ENCODE measurements at places on chromosomes 5 and 9. TPM values are rescaled to one million over a fixed set of nuclear protein-coding genes. Genes with fewer than 3 reads are reported as not detected.
A peak's percentile ranks its signal among the peaks of the same experiment; 100 is the strongest.

GRCh38 chr9:91963711-91964240 is 13.7 kb upstream of the ROR2 start:
- no peak overlapping the region for H3K27ac ChIP-seq
- H3K36me3 ChIP-seq, result no peaks in the 10 kb centered on the region
- H3K4me3 ChIP-seq, result no peak overlapping the region
- H3K27me3 ChIP-seq, result no peaks in the 10 kb centered on the region

DNA sequence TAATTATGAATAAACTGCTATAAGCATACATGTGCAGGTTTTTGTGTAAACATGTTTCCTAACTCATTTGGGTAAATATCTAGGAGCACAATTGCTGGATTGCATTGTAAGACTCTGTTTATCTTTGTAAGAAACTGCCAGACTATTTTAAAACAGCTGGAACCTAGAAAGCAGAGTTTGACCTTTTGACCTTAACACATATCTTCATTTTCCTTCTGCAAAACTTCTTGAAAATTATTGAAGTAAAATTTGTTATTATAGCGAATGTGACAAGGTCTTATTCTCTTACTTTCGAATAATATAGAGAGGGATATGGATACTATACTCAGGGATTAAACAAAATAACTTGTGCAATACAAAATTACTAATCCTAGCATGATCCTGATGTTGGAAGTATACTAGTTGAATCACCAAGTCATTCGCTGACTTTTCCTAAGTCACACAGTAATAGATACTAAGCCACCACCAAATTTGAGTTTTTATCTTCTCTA is 3.2 kb upstream of the ANXA1 start:
- no peaks in the 10 kb centered on the region for H3K27me3 ChIP-seq
- no peak overlapping the region for H3K4me3 ChIP-seq
- peaks cover 3% of the 10 kb centered on the region for H3K4me1 ChIP-seq
- no peak for DNase-seq
- no peaks in the 10 kb centered on the region for H3K36me3 ChIP-seq
- no peak overlapping the region for H3K27ac ChIP-seq

GRCh38 chr5:5929291-5930020 is 448.9 kb downstream of the MED10 start:
- no peak overlapping the region for H3K27ac ChIP-seq
- no peak for DNase-seq
- no peaks in the 10 kb centered on the region for H3K4me1 ChIP-seq

The FOXD4 gene
- polyA plus RNA-seq, result 0.35 TPM

DNA sequence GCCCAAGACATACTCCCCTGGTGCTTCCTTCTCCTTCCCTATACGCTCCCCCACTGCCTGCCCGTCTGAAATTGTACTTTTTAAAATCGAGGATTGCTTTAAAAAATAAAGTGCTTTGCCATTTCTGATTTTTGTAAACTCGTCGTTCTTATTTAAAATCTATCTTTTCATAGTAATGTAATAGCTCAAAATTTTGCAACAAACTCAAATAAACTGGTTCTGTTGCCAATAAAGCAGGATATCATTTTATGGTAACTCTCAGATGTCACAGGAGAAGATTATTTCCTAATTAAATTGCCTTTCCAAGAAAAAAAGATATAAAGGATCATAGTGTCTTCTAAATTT is 1.3 kb upstream of the NREP start:
- H3K4me1 ChIP-seq, result peaks cover 47% of the 10 kb centered on the region
- H3K36me3 ChIP-seq, result no peaks in the 10 kb centered on the region
- no peaks in the 10 kb centered on the region for H3K27me3 ChIP-seq
- H3K27ac ChIP-seq, result peak overlapping the region; percentile 95

The CARTPT gene
- polyA plus RNA-seq, result not detected

DNA sequence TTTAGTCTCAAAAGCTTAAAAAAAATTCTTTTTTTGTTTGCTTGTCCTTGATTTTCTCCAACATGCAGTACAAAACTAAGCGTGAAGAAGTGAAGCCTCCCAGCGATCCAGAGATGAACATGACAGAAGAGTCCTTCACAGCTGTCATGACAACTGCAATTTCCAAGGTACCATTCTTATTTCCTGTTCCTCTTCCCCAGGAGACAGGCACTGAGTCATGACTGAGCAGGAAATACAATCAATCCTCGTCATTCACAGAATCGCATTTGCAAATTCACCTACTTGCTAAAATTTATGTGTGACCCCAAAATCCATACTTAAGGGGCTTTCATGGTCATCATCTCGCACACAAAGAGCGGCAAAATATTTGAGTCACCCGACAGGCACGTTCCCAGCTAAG is 77.3 kb downstream of the SLC1A1 start:
- H3K27ac ChIP-seq, result no peak overlapping the region
- H3K4me3 ChIP-seq, result no peak overlapping the region
- DNase-seq, result no peak
- H3K27me3 ChIP-seq, result no peaks in the 10 kb centered on the region
- H3K4me1 ChIP-seq, result no peaks in the 10 kb centered on the region

The PTGR1 gene
- polyA plus RNA-seq, result 14.0 TPM

DNA sequence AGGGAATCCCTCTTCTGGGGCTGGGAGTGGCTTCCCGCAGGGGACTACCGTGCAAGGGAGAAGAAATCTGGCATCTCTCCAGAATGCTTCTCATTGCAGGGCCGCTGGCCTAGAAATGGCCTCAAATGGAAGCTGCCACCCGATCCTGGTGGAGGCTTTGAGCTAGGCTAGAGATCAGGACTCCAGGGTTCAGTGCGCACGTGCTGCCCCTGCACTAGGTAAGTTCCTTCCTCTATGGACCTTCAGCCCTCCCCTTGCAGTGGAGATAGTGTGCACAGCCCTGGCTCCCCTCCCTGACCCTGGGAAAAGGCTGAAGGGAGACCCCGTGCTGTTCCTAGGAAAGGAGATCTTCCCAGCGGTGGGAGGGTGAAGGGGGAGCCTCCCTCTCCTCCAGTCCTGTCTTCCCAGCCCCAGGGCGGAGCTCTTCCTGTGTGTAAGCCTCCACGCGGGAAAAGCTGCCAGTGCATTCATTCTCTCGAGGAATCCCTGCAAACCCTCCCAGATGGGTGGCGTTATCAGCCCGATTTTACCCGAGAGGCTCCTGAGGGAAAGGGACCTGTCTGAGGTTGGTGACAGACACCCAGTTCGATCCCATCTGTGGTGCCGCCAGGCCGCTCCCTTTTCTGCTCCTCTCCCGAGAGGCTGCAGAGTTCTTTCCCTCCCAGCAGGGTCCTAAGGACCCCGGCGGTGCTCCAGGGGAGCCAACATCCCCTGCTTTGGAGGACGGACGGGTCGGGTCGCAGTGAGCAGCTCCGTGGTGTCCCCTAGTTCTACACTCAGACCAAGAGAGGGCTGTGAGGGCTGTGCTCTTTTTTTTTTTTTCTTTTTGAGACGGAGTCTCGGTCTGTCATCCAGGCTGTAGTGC is 1.4 kb upstream of the CERCAM start:
- no peak overlapping the region for H3K4me3 ChIP-seq
- H3K27me3 ChIP-seq, result no peaks in the 10 kb centered on the region
- peaks cover 5% of the 10 kb centered on the region for H3K4me1 ChIP-seq

The LRRC19 gene
- 0.02 TPM for polyA plus RNA-seq

GRCh38 chr5:169020102-169020501 is 280.8 kb downstream of the SLIT3 start:
- no peaks in the 10 kb centered on the region for H3K36me3 ChIP-seq
- no peak overlapping the region for H3K4me3 ChIP-seq
- no peaks in the 10 kb centered on the region for H3K4me1 ChIP-seq
- H3K27ac ChIP-seq, result no peak overlapping the region

DNA sequence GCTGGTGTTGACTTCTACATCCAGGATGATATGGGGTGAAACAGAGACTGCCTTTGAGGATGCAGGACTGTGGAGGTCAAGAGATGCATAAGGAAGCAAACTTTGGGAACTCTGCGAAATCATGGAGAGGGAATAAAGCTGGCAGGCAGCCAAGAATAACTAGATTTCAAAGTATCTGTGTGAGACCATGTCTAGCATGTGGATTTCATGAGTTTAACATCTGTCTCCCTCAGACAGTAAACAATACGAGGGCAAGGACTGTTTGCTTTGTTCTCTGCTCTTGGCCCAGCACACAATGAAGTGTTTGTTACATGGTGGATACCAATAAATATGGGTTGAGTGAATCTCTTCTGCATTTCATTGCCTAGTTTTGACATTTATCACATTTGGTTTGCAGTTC is 71.3 kb downstream of the RASEF start:
- peak; percentile 86 for DNase-seq
- H3K4me3 ChIP-seq, result no peak overlapping the region
- H3K4me1 ChIP-seq, result no peaks in the 10 kb centered on the region
- H3K27me3 ChIP-seq, result no peaks in the 10 kb centered on the region
- H3K36me3 ChIP-seq, result no peaks in the 10 kb centered on the region
- H3K27ac ChIP-seq, result no peak overlapping the region

- H3K27me3 ChIP-seq, result no peaks in the 10 kb centered on the region
- H3K36me3 ChIP-seq, result no peaks in the 10 kb centered on the region
- H3K27ac ChIP-seq, result no peak overlapping the region
- no peak overlapping the region for H3K4me3 ChIP-seq
- no peak for DNase-seq
These were observed 186.1 kb downstream of the C9orf152 start for GRCh38 chr9:110021891-110022290.

The SH3GL2 gene
- 0.93 TPM for polyA plus RNA-seq

The HTR1A gene
- polyA plus RNA-seq, result not detected

- no peaks in the 10 kb centered on the region for H3K36me3 ChIP-seq
- no peaks in the 10 kb centered on the region for H3K4me1 ChIP-seq
- H3K4me3 ChIP-seq, result no peak overlapping the region
- DNase-seq, result no peak
These were observed 161.5 kb upstream of the TRIM32 start for GRCh38 chr9:116525611-116526010.

The SEMA5A gene
- 4.0 TPM for polyA plus RNA-seq

GRCh38 chr5:151596828-151597539 is 5.9 kb upstream of the FAT2 start:
- DNase-seq, result peak; percentile 21
- H3K4me3 ChIP-seq, result no peak overlapping the region
- H3K27me3 ChIP-seq, result no peaks in the 10 kb centered on the region
- no peak overlapping the region for H3K27ac ChIP-seq
- H3K4me1 ChIP-seq, result no peaks in the 10 kb centered on the region
- no peaks in the 10 kb centered on the region for H3K36me3 ChIP-seq

DNA sequence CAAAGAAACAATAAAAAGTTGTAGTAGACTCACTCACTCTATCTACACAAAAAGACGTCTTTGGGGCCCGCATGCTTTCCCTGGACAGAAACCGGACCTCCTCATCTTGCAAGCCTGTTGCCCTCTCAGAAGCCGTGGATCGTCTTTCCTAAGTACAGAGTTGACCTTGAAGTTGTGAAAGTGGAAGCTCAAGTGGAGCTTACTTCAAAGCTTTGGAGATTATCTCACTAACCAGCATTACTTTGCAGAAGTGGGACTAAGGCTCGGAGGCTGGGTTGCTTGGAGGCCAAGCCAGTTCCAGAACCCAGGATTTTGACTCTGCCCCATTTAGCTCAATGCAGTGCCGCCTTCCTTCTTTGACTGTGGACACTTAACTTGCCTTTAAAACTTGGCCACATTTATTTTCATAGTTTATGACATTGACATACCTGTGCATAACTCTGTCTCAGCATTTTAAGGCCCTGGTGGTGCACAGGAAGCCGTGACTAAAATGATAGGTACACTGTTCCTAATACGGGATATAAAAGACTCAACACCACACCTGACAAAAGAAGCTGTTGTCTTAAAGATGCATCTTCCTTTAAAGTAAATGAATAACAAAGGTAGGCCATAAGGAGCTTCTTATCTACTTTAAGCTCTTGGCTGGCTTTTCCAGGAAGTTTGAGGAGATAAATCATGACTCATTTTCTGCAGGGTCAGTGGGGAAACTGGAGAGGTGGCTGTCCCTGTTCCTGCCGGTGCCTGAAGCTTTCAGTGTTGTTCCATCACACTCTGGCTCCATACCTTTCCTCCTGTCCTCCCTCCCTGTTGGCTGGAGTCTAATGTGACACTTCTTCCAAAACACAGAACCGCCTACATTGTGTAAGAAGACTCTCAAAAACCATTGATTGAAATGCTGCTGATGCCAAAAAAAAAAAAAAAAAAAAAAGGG is 10.7 kb downstream of the SLC25A25 start:
- no peaks in the 10 kb centered on the region for H3K27me3 ChIP-seq
- H3K4me3 ChIP-seq, result no peak overlapping the region
- H3K4me1 ChIP-seq, result peaks cover 14% of the 10 kb centered on the region
- DNase-seq, result no peak
- no peaks in the 10 kb centered on the region for H3K36me3 ChIP-seq
- H3K27ac ChIP-seq, result peak overlapping the region; percentile 84

GRCh38 chr9:27534131-27534530 is 4.5 kb upstream of the MOB3B start:
- no peaks in the 10 kb centered on the region for H3K27me3 ChIP-seq
- DNase-seq, result no peak
- no peak overlapping the region for H3K27ac ChIP-seq
- H3K4me1 ChIP-seq, result peaks cover 10% of the 10 kb centered on the region

DNA sequence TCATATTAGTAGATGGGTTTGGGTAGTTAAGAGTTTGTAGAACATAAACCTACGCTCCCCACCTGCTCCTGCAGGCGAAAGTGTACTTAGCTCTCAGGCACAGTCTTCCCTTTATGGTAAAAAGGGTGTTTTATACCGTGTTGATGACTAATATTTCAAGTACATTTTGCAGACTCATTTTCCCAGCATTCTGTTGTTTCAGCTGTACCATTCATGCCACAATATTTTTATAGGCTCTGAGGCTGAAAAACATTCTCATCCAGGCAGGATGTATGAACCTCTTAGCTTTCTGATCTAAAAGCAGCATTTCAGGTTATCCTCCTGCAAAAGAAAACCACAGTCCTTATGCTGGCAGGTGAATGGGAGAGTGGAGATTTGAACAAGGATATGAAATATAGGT is 231.4 kb downstream of the NR2F1-AS1 start:
- no peaks in the 10 kb centered on the region for H3K36me3 ChIP-seq
- no peaks in the 10 kb centered on the region for H3K27me3 ChIP-seq
- no peak overlapping the region for H3K4me3 ChIP-seq
- DNase-seq, result no peak

- H3K27ac ChIP-seq, result no peak overlapping the region
- no peaks in the 10 kb centered on the region for H3K36me3 ChIP-seq
- no peaks in the 10 kb centered on the region for H3K27me3 ChIP-seq
- H3K4me3 ChIP-seq, result no peak overlapping the region
- no peaks in the 10 kb centered on the region for H3K4me1 ChIP-seq
These were observed 422.9 kb downstream of the EBF1 start for GRCh38 chr5:158676642-158677469.

GRCh38 chr9:111481885-111482636 is 2.1 kb downstream of the ECPAS start:
- H3K36me3 ChIP-seq, result no peaks in the 10 kb centered on the region
- H3K4me3 ChIP-seq, result no peak overlapping the region
- peak; percentile 47 for DNase-seq
- H3K27ac ChIP-seq, result peak overlapping the region; percentile 56
- peaks cover 10% of the 10 kb centered on the region for H3K4me1 ChIP-seq

The ORM2 gene
- 70.2 TPM for polyA plus RNA-seq

The TMEM174 gene
- not detected for polyA plus RNA-seq

The ADGRD2 gene
- not detected for polyA plus RNA-seq

The FRMD3 gene
- polyA plus RNA-seq, result 1.6 TPM

The PHYHD1 gene
- 86.3 TPM for polyA plus RNA-seq

Measured in lung (tissue), 17 donors.